H7 (cell line): ENCODE measurements at places on chromosomes 12 and 14. TPM values are rescaled to one million over a fixed set of nuclear protein-coding genes. Genes with fewer than 3 reads are reported as not detected.

The SLC10A1 gene
- total RNA-seq: not detected in 2 replicates

- no peak for DNase-seq
These were observed 37.7 kb downstream of the C12orf75 start for GRCh38 chr12:105368047-105368646.

GRCh38 chr12:123049398-123050240, 69.1 kb downstream of the ARL6IP4 start:
- no peak for DNase-seq

DNA sequence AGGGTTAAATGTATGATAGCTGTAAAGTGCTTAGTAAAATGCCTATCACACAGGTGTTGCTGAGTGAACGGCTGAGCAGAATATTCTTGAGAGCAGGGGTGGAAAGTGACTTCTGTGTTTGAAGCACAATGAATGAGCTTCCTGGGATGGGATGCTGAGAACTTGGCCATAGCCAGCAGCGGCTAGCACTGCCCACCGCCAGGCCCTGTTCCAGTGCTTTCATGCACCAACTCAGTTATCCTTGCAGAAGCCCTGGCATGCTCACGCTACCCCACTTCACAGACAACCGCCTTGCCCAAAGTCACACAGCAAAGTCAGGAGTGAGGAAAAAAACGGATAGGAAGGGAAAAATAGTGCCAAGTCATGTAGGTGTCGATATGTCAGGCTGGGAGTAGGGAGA, 10.9 kb downstream of the DYNC1H1 start:
- no peak for DNase-seq

DNA sequence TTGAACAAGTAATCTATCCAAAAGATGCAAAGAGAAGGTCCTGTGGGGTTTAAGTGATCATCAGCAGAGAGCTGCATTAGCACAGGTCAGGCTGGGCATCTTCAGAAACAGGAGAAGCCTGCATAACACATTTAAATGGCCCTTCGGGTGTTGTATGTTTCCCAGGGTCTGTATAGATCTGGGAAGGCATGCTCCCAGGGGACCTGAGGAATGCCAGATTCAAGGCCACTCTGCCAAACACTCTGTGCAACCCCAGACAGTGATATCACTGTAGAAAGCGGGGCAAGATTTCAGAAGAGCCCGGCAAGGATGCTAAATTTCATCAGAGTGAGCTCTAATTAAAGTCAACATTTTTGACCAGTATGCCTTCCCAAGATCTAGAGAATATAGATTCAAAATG, 92.9 kb downstream of the ARMH4 start:
- DNase-seq: no peak

GRCh38 chr12:62846491-62846890, 88.5 kb downstream of the PPM1H start:
- no peak for DNase-seq

GRCh38 chr12:118842866-118843265, 138.5 kb upstream of the SRRM4 start:
- DNase-seq: no peak
